ENCODE measurements at places on chromosomes 6 and 20. TPM values are rescaled to one million over a fixed set of nuclear protein-coding genes. Genes with fewer than 3 reads are reported as not detected.

DNA sequence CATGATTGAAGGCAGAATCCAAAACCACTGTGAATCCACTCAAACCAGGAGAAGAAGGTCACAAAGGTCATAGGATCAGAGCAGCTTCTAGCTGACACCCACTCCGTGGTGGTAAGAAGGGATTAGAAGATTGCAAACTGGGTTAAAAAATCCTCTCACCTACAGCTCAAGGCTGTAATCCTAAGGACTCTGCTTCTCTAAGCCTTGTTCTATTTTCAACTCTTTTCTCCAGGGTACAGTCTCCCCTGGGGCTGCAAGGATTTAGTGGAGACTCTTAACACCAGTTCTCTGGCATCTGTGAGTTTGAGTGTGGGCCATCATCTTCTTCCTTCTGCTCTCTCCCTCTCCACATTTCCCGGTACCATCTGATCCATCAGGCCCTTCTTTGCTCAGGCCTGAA lies at the start of gene GUCA1A:
Gene GUCA1A (plus strand): TSS at position 264 of the 400 bp plus-strand sequence. CDS start 250 bp downstream, outside the sequence.
- H3K27ac ChIP-seq = no peak within 1 kb of the TSS
- peaks cover 5% of the 10 kb centered on the region for H3K27me3 ChIP-seq
- DNase-seq = no peak
- no peak within 1 kb of the TSS for H3K4me3 ChIP-seq
- no peaks in the 10 kb centered on the region for H3K36me3 ChIP-seq

DNA sequence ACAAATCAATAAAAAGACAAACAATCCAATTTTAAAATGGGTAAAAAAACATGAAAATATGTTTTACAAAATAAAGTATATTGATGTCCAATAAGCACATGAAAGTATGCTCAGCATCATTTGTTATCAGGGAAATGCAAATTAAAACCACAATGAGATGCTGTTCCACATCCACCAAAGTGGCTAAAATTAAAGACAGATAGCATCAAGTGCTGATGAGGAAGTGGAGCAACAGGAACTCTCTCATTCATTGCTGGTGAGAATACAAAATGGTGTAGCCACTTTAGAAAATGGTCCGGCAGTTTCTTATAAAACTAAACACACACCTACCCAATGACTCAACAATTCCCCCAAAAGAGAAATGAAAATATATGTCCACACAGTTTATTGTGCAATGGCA lies 42.3 kb upstream of the CST7 start:
- no peaks in the 10 kb centered on the region for H3K4me1 ChIP-seq
- H3K4me3 ChIP-seq = no peak overlapping the region
- H3K27ac ChIP-seq = no peak overlapping the region
- no peak for DNase-seq
- H3K27me3 ChIP-seq = no peaks in the 10 kb centered on the region

DNA sequence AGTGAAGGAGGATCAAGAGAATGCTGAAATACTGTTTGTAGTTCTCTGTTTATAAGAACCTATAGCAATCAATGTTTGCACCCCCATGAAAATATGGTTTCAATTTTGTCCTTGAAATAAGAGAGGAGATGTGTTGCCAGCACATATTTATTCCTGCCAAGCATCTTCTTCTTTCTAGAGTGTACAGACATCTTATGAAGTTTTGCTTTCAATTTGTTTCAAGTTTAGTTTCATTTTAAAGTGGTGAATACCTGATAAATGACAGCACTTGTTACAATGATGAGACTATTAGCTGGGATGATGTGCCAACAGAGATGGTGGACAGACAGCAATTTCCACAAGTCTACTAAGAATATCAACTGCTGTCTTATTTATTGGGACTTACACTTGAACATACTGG lies 39.2 kb upstream of the CENPW start:
- no peaks in the 10 kb centered on the region for H3K27me3 ChIP-seq
- H3K4me1 ChIP-seq = no peaks in the 10 kb centered on the region
- no peaks in the 10 kb centered on the region for H3K36me3 ChIP-seq
- DNase-seq = no peak
- no peak overlapping the region for H3K27ac ChIP-seq
- H3K4me3 ChIP-seq = no peak overlapping the region

DNA sequence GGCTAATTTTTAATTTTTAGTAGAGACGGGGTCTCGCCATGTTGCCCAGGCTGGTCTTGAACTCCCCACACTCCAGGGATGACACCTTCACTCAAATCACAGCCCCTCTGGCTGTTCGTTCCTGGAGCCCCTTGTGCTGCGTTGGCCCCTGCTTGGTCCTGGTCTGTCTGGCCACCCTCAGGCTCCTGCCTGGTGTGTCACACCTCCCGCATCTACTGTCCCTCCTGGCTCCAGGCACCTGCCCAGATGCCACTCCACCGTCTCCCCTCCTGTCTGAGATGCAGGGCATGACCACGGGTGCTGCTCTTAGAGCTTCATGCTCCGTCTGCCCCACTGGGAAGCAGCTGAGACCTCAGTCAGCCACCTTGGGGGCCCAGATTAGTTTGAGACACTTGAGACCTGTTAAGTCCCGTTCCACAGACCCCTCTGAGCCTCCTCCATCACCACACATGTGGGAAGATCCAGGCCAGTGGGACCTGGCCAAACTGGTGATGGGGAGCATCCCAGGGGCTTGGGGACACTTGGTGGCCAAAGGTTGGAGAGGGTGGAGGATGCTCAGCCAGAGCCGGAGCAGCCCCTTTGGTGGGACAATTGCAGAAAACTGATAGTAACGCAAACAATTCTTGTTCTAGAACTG lies 21.9 kb upstream of the NPBWR2 start:
- no peaks in the 10 kb centered on the region for H3K36me3 ChIP-seq
- no peak overlapping the region for H3K4me3 ChIP-seq
- H3K27me3 ChIP-seq = peaks cover 24% of the 10 kb centered on the region
- no peaks in the 10 kb centered on the region for H3K4me1 ChIP-seq
- H3K27ac ChIP-seq = no peak overlapping the region
- DNase-seq = no peak

DNA sequence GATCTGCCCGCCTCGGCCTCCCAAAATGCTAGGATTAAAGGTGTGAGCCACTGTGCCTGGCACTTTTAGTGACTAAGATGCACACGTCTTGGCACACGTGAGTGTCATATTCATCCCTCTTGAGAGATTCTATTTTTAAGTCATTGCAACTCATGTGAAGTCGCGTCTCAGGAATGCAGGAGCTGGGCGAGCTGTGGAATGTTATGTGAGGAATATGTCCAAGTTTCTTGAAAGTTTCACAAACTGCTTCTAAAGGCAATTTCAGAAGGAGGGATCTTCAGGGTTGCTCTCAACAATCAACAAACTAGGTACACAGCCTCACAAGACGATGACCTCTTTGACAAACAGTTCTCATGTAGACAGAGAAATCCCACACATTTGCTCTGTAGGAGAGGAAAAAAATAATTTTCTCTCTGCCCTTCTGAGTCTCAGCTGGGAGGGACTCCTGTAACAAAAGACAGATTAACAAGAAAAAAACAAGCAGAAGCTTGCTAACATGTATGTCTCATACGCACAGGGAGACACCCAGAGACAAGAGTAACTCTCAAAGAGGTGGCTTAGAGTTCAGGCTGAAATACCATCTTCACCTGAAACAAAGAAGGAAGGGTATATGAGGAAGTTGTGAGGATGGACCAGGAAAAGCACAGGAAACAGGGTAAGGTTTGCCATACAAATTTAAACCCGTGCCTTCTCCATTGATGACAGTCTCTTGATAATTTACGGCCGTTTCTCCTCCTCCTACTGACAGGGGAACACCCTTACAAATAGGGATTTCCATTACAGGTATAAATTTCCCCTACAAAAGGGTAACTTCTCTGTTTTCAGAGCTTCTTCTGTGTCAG lies 45.3 kb upstream of the FAM50B start:
- H3K36me3 ChIP-seq = no peaks in the 10 kb centered on the region
- H3K4me1 ChIP-seq = peaks cover 11% of the 10 kb centered on the region
- peak overlapping the region; percentile 49 for H3K27ac ChIP-seq
- no peak overlapping the region for H3K4me3 ChIP-seq
- H3K27me3 ChIP-seq = no peaks in the 10 kb centered on the region
- no peak for DNase-seq

DNA sequence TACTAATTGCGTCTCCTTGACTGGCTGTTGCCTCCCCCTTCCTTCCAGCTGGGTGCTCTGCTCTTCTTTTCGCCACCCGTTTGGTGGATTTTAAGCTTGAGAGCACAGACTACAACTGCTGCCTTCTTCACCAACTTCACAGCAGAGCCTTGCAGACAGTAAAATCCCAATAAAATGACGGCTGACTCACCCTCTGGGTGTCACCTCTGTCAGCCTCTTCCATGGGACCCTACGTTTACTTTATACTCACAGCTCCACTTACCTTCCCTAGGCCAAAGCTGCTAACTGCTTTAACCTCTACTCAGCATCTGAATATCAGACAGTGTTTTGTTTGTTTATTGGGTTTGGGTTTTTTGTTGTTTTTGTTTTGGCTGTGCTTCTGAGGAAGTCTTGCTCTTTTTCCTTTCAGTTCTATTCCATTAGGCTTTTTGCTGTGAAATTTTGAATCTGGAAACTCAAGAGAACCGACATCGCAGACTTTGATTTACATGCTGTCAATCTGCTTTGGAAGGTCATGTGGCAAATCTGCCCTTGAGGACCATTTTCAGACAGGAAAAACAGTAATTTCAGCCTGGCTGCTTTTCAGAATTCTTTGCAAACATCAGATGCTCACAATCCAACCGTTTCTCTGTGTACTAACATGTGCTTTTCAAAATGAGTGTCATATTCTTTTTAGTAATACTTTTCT lies 2.4 kb downstream of the AGPAT4 start:
- no peak overlapping the region for H3K4me3 ChIP-seq
- DNase-seq = no peak
- no peaks in the 10 kb centered on the region for H3K4me1 ChIP-seq
- H3K27ac ChIP-seq = no peak overlapping the region
- no peaks in the 10 kb centered on the region for H3K36me3 ChIP-seq

- H3K4me1 ChIP-seq = no peaks in the 10 kb centered on the region
- H3K36me3 ChIP-seq = no peaks in the 10 kb centered on the region
- H3K27ac ChIP-seq = no peak overlapping the region
Observed at GRCh38 chr6:17086469-17086868, 15.4 kb upstream of the STMND1 start.

GRCh38 chr6:44304282-44305199 lies 8.6 kb downstream of the AARS2 start:
- DNase-seq = peak; percentile 22
- no peaks in the 10 kb centered on the region for H3K36me3 ChIP-seq
- no peak overlapping the region for H3K27ac ChIP-seq

- H3K4me3 ChIP-seq = no peak overlapping the region
- H3K27me3 ChIP-seq = no peaks in the 10 kb centered on the region
- H3K4me1 ChIP-seq = no peaks in the 10 kb centered on the region
- no peak overlapping the region for H3K27ac ChIP-seq
- no peaks in the 10 kb centered on the region for H3K36me3 ChIP-seq
Observed at GRCh38 chr6:170165471-170166117, 125.3 kb downstream of the DLL1 start.

- no peaks in the 10 kb centered on the region for H3K27me3 ChIP-seq
- no peak overlapping the region for H3K27ac ChIP-seq
- H3K4me1 ChIP-seq = peaks cover 41% of the 10 kb centered on the region
- no peaks in the 10 kb centered on the region for H3K36me3 ChIP-seq
- DNase-seq = no peak
- no peak overlapping the region for H3K4me3 ChIP-seq
Observed at GRCh38 chr20:25318471-25319240, 70.8 kb downstream of the PYGB start.

DNA sequence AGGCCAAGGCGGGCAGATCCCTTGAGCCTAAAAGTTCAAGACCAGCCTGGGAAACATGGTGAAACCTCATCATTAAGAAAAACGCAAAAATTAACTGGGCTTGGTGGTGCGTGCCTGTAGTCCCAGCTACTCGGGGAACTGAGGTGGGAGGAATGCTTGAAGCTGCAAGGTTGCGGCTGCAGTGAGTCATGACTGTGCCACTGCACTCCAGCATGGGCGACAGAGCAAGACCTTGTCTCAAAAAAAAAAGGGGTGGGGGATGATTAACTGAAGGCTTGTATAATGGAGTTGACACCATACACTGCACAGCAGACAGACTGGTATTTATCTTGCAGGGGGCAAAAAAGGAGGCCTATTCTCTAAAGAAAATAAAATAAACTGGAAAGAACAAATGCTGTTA lies 27.7 kb downstream of the SRPK1 start:
- no peaks in the 10 kb centered on the region for H3K27me3 ChIP-seq
- no peak overlapping the region for H3K27ac ChIP-seq

DNA sequence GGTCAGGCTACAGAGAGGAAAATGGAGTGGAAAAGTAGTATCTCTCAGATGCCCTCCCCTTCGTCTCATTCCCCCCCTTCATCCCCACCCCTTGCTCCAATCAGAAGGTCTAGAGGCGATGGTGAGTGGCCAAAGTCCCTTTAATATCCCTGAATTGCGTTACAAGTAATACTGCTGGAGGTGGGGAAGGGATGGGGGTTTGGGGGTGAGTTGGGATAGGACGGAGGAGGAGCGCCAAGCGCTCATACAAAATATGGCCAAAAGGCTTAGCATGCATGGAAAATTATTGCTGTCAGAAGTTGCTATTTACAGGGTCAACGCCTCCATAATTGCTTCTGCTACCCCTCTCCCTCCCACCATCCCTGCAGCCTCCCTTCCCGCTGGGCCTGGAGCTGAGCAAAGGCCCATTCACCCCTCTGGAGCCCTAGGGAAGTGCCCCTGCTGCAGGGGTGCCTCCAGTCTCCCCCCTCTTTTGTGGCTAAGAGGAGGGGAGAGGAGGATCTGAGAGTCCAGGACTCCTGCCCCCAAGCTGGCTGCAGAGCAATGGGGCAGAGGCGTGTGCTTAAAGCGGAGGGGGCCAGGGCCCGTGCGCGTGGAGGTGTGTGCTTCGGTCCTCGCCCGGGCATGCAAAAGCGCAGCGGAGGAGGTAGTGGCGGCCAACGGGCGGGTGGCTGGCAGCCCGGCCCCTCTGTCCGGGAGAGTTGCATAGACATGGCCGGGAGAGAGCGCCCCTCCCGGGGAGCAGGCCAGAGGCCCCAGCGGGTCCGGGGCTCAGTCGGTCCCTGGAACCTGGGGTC lies 8.7 kb upstream of the SRXN1 start:
- H3K27me3 ChIP-seq = peaks cover 93% of the 10 kb centered on the region
- H3K4me1 ChIP-seq = no peaks in the 10 kb centered on the region
- H3K36me3 ChIP-seq = no peaks in the 10 kb centered on the region
- H3K4me3 ChIP-seq = no peak overlapping the region
- H3K27ac ChIP-seq = peak overlapping the region; percentile 80

- no peak overlapping the region for H3K4me3 ChIP-seq
- H3K27ac ChIP-seq = no peak overlapping the region
- no peaks in the 10 kb centered on the region for H3K36me3 ChIP-seq
Observed at GRCh38 chr6:19849755-19850154, 12.6 kb downstream of the ID4 start.

Gene PCK1
- not detected for total RNA-seq

Gene ALDH8A1
- 0.99 TPM for total RNA-seq

Gene GJA1
- 162 TPM for total RNA-seq

Gene CYP24A1
- total RNA-seq = 0.64 TPM

Gene PNLDC1
- 0.18 TPM for total RNA-seq

Gene SLC44A4
- 78.8 TPM for total RNA-seq

Gene KHDC1
- total RNA-seq = 1.9 TPM

Gene ADAM33
- total RNA-seq = 15.4 TPM

Gene PRICKLE4
- 13.1 TPM for total RNA-seq

Gene OOEP
- 0.71 TPM for total RNA-seq

Data from left lung (tissue), 14 donors.